Stimulated activated CD4-positive, alpha-beta T cell treated with anti-CD3 and anti-CD28 coated beads, Interleukin-1b, Interleukin-23, amount 100 ng/mL, for 1 hour (primary cell): ENCODE measurements at places on chromosomes 12 and 14.

DNA sequence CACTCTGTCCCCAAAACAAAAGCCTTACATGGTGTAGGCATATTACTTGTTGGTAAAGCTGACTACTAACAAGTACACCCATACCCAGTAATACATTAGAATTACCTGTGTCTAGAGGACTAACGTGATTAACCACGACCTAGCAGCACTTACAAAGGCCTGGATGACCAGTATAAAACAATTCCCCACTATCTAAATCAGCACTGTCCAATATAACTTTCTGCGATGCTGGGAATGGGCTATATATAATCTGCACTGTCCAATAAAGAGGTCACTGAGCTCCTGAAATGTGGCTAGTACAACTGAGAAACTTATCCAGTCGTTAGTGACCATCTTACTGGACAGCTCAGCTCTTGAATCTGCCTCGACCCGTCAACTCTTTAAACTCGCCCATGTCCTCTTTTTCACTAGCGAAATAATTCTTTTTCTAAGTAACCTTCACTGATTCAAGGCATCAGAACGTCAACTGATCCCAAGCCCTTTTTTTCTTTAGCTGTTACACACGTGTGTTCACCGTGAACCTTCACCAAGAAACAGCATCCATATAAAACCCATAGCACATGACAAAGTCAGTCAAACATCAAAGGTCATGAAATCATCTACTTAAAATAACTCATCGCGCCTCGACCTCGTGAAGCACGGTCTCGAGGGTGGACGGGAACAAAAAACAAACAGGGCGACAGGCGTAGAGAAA is 905 bp upstream of the CIPC start:
- no peak for DNase-seq

GRCh38 chr14:20387576-20387975 is 25.7 kb downstream of the TEP1 start:
- DNase-seq: no peak

GRCh38 chr12:12600659-12601058 is 11.0 kb upstream of the CREBL2 start:
- DNase-seq: no peak

DNA sequence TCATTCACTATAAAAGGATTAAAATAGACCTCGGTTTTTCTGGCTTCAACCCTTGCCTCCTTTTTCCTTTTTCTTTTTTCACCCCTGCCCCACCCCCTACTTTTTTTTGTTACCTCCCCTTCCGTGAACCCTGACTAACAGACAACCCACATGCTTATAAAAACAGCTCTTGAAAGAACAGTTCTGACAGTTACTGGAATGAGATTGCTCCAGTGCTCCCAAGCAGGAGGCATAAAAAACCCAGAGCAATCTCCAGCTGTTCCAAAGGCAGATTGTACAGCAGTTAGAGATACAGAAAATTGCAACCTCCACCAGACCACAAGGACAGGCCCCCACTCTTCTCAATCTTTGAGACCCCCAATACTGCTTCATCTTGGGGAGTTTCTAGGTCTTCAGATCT is 29.9 kb upstream of the TMEM260 start:
- DNase-seq: no peak

DNA sequence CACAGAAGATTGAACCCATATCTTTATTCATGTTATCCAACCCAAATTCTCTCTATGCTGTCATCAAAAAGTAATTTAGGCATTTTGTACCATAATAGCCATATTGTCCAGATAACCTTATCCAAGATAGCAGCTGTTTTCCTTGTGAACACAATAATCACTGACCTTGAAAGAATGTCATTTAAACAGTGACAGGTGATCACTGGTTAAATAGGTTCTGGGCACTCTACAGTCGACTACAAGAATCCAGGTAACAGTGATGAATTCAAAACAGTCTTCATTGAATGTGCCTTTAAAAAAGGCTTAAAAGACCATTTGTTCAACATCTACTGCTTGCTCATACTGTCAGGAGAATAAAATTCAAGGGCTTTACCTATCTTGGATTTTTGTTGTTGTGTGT is 4.6 kb upstream of the SPX start:
- DNase-seq: no peak

- no peak for DNase-seq
Observed at GRCh38 chr12:85755760-85756159, 80.4 kb downstream of the RASSF9 start.

DNA sequence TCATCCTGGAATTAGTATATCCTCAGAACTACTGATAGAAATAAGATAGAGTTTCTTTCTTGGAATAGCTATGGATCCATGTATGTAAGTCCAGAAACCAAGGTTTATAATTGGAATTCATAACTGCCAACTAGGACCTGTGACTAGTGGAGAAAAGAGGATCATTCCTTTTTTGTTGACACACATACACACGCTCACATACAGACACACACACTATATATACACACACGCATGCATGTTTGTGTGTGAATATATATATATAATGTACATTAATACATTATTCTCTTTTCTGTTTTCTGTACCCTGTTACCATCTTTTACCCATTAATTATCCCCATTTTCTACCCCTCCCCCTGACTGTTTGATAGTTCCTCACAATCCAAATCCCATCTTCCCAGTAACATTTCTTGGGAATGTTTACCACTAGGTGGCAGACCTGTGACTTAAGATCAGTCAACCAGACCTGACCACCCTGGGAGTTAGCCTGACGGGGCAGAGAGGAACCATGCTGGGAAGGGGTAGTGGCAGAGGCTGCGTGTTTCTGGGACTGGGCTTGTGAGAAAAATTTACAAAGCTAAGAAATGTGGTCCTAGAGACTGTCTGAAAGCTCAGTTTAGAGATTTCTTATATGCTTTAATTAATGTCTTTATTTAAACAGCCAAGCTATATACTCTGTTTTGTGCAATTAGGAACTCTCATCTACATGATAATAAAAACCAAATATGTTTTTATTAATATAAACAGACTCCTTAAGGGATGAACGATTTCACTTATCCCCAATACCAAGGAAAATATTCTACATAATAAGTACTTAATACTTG is 308.0 kb downstream of the PPFIA2 start:
- no peak for DNase-seq

GRCh38 chr14:24297190-24297964 is 2.2 kb downstream of the DHRS1 start:
- DNase-seq: no peak

DNA sequence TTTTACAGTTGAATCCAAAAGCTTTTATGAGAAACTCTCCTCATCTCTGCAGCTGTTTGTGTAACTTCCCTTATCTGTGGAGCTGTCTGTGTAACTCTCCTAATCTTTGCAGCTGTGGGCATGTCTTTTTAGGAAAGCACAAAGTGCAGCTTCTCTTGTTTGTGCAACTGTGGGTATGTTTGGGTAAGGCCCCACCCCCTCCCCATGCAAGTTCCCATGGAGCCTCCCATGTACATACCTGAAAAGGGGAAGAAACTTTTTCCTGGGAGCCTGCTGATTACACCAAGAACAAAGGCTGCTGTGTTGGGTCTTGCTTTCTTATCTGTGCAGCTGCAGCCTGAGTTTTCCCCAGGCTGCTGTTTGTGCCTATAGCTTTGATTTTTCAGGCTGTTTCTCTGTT is 42.7 kb upstream of the CDKN3 start:
- DNase-seq: no peak

DNA sequence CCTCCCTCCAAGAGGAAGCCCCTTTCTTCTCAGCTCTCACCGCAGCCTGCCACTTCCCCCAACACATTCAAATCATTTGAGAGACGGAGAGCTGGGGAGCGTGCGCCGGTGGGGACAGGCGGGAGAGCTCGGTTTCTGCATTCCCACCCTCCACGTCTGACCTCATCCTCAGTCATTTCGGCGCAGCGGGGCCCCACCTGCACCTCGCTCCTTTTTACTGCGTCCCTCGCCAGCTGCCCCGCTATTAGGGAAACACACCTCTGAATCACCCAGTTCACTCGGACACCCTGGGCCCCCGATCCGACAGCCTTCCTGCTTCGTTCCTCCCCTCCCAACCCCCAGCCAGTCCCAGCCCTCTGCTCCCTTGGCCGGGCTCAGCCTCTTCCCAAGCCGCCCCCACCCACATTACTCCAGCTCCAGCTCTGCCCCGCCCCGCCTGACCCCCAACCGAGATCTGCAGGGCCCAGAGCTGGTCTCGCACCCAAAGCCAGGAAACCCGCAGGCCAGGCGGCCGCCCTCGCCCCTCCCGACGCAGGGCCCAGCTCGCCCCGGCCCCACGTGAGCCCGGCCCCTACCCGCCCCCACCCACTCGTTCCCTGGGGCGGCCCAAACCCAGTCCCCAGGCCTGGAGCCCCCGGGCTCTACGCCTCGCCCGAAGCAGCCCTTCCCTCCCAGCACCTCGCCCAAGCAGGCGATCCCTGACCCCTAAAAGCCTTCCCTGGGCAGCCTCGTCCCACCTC is 783 bp downstream of the CORO1C start:
- DNase-seq: no peak

DNA sequence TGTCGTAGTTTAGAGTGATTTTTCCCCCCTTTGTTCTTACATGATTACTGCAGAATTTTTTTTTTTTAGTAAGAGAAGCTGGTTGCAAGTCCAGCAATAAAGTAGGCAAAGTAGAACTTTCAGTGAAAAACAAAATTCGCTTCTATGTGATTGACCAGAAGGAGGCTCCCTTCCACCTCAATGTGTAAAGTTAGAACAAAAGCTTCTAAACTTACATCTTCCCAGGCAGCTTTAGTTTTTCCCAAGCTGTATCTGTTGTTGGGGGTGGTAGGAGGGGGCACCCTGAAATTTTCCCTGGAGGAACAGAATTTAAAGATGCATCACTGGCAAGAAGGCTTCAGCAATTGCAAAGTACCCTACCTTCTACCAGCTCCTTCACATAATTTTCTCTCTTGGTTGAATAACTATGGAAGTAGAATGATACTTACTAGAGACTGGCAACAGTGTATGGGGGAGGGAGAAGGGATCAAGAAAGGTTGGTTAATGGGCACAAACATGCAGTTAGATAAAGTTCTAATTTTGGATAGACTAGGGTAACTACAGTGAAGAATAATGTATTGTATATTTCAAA is 87.3 kb upstream of the E2F7 start:
- no peak for DNase-seq

DNA sequence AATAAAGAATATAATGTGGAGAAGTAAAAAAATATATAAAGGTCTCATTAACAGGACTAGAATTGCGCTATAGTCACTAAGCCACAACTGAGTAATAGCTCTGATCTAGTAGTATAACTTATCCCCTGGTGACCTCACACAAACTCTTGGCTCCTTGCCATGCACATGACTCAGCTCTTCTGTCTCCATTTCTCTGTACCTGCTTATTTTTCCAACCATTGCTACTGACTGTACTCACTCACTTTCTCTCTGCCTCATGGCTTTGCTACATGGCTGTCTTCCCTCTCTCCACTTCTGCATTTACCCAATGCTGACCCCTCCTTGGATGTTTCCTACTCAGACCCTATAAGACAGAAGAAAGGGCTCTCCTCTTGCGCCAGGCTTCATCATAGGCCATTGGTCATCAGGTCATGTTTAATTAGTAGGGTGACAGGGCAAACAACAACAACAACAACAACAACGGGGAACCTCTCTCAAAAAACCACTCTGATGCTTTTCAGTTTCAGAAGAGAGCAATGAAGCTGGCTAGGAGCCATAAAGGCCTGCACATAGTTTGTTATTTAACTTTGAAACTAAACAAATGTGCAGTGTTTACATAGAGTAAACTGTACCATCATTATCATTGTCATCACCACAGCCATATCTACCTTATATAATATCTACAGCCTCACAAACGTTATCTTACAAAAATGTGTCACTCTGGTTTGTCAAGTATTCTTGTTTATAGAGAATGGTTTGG is 25.6 kb upstream of the KRAS start:
- DNase-seq: peak; percentile 49

DNA sequence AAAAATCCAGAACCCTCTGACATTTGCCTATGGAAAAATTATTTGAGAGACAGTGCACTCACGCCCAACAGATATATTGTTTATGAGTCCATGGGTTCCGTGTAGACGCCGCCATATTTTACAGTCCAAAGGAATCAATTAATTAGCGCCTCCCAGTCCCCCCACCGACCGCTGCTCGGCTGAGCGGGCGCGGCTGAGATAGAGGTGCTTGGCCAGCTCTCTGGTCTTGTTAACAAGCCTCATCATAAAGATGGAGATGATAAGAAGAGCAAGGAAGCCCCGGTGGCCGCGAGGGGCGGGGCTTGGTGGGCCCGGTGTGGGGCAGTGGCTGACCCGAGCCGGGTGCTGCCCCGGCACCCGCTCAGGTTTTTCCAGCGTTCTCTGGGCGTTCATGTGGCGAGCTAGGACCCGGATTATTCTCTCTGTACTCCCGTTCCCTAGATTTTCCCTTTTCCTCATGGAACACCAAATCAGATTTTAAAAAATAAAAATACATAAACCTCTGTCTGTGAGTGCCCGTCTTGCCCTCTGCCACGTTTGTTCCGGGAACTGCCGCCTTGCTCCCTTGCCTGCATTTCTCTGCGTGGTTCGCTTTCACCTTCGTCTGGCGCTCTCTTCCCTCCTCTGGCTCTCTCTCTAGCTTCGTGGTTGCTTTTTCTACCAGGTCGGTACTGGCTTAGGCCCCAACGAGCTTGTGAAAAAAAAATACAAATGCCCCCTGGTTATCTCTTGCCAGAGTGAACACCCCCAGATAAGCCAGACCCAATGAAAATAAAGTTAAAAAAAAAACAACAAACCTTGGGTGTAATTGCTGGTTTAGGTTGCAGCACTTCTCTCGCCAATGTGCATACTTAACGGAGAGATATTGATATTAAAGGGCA is 9.0 kb downstream of the HOXC12 start:
- no peak for DNase-seq

DNA sequence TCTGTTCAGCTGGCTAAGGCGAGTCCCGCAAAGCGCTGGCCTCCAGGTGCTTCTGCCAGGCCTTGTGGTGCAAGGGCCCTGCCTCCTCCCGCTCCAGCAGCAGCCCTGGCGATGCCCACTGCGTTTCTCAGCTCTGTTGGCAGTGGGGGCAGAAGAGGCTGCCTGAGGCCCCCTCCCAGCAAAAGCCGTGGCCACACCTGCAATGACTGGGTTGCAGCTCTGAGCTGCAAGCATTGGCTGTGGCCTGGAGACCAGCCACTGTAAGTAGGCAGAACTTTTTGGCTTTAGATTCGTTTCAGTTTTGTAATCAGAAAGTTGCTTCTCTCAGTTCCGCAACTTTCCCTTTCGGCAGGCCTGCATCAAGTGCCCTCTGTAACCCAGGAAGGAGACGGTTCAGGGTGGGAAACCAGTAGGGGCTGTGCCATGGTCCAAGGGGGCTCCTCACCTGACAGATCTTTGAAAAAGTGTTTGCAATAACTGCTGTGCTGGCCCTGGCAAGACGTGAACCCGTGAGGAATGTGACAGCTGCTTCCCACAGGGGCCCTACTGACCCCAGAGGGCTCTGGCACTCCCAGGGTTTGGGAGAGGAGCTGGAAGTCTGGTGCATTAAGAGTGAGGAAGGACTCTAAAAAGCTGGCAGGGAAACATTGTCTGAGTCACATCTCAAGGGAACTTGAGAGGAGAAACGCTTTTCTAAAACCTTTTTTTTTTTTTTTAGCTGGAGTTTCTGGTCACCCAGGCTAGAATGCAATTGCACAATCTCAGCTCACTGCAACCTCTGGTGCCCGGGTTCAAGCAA is 54.5 kb upstream of the MAX start:
- DNase-seq: no peak
